ENCODE measurements at places on chromosomes 12 and 14.
A peak's percentile ranks its signal among the peaks of the same experiment; 100 is the strongest.

- no peak for DNase-seq
These were observed 1.2 kb upstream of the CLEC2B start for GRCh38 chr12:9870286-9870866.

DNA sequence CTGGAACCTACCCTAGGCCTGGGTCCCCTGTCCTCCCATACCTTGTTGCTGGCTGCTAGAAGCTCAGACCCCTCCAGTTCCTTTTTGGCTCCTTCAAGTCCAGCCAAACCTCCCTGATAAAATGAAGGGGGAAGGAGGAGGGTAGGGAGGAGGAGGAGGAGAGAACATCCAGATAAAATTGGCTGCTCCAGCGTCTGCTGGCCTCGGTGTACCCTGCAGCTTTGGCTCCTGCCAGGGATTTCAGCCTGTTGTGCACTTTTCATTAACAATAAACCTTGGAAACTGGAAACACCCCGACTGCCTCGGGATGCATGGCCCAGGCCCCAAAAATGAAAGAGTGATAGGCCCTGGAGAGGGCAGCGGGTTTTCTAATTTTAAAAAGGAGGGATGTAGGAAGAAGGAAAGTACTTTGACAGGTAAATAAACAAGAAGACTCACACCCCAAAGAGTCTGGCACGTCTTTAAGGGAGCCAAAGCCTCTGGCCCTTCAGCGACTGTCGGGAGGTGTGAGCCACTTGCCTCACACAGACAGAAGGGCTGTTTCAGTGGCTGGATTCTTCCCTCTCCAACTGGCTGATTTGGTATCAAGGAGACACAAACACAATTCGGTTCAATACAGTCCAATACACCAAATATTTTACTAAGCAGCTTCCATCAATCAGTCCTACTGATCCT, 49.8 kb downstream of the NUAK1 start:
- DNase-seq = no peak

- DNase-seq = no peak
These were observed 1918.5 kb upstream of the FLRT2 start for GRCh38 chr14:83611491-83611890.

DNA sequence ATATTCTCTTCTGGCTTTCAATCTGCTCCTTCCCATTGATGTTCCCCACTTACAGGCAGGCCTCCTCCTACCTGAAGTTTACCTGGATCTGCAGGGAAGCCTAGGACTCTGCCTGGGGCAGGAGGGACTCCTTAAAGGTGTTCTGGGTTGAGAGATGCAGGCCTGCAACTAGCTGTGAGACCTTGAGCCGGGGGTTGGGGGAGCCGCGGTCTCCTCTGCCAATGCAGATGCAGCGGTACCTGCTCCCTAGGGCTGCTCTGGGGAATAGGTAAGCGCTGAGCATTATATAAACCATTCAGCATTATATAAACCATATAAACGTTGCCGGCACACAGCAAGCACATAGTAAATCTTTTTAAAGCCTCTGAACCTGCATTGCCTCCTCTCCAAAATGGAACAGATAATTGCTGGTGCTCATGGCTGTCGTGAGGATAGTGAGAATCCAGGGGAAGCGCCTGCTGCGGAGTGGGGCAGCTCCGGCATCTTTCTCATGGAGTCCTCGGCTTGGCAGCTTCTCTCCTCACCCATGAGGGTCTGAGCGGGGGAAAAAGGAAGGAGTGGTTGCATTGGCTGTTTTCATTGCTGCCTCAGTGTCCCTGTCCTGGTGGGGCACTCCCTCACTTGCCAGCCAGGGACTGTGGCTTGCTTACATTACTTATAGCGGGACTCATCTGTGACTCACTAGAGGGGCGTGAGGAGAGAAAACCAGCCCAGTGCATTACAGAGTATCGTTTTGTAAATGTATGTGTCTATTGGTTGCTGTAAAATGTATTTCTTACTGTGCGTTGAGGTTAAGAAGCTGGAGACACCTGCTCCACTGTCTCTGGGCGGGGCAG, 12.5 kb upstream of the KRT80 start:
- no peak for DNase-seq

- DNase-seq = peak; percentile 49
These were observed 1.3 kb downstream of the A2ML1 start for GRCh38 chr12:8823565-8824300.

DNA sequence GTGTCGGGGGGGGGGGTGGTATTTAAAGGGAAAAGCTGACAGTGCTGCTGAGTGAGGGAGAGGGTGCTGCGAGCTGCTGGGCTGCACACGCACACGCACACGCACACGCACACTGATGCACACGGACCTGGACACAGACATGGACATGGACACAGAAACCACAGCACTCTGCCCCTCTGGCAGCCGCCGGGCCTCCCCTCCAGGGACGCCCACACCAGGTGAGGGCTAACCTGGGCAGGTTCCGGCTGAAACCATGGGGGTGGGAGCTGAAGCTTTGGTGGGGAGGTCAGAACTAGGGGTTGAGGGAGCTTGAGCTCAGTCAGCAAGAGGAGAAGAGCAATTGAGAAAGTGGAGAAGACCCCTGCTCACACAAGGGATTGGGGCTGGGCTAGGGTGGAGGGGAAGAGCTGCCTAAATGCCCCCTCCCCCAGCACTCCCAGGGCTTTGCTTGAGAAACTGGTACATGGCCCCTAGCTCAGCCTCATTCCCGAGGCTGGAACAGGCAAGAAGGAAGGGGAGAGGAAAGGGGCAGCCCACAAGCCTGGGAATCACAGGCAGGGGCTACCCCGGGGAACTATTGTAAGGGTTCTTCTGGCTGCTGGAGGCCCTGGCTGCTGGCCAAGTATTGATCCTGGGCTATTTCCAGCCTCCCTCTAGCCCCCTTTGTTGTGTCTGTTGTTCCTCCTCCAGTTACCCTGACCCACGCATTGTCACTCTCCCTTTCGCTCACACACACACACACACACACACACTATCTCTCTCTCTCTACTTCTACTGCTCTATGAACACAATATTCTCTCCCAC, at the start of gene REM2:
Gene REM2 (plus strand): TSS at position 50 of the 804 bp plus-strand sequence. CDS start 66 bp downstream, at position 116.
- DNase-seq = no peak

DNA sequence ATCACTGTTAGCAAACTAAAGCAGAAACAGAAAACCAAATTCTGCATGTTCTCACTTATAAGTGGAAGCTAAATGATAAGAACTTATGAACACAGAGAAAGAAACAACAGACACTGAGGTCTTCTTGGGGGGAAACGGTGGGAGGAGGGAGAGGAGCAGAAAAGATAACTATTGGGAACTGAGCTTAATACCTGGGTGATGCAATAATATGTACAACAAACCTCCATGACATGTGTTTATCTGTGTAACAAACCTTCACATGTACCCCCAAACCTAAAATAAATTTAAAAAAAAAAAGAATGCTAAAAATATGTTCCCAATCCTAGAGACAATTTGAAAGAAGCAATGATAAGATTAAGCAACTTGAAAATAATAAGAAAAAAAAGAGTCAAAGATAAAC, 89.5 kb downstream of the SOX5 start:
- DNase-seq = no peak

GRCh38 chr12:60977966-60978365, 1282.2 kb upstream of the USP15 start:
- DNase-seq = no peak

GRCh38 chr12:69278814-69279782, 39.7 kb downstream of the CPSF6 start:
- DNase-seq = no peak

DNA sequence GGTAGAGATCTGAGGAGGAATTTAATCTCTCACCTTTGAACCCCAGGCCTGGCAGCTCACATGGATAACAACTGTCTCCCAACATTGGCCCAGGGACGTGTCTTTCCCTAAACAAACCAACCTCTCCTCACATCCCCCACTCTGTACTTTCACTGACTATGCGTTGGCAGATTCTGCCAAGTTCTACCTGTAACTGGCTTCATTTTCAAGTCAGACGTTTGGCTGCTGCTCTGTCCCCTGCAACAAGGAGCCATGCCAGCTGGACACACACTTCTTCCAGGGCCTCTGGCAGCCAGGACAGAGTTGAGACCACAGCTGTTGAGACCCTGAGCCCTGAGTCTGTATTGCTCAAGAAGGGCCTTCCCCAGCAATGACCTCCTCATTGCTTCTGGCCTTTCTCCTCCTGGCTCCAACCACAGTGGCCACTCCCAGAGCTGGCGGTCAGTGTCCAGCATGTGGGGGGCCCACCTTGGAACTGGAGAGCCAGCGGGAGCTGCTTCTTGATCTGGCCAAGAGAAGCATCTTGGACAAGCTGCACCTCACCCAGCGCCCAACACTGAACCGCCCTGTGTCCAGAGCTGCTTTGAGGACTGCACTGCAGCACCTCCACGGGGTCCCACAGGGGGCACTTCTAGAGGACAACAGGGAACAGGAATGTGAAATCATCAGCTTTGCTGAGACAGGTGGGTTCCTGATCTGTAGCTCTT, at the start of gene INHBC:
Gene INHBC (plus strand): TSS at position 268 of the 707 bp plus-strand sequence. CDS start 103 bp downstream, at position 371.
- DNase-seq = no peak

- no peak for DNase-seq
These were observed 17.4 kb downstream of the FZD10 start for GRCh38 chr12:130179621-130180020.

DNA sequence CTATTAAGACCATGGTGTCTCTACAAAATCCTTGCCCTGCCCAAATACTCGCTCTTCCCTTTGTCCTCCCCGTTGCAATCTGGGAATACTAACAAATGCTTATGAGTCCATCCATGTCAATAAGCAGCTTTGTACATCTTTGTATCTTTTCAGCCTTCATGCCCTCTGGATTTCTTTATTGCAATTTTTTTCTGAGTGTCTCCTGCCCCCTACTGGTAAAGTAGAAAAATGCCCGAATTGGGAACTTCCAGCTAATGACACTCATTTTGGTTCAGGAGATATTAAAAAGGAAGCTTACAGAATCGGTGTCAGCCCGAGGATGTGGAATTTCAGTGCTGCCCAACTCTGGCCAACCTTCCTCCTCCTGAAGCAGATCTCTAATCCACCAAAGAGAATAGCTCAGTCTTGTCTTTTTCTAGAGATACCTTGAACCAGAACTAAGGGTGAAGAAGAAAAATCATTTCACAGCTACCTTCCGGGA, 46.0 kb downstream of the SH2B3 start:
- no peak for DNase-seq

GRCh38 chr12:15044471-15044870, 71.6 kb downstream of the PDE6H start:
- DNase-seq = peak; percentile 93

DNA sequence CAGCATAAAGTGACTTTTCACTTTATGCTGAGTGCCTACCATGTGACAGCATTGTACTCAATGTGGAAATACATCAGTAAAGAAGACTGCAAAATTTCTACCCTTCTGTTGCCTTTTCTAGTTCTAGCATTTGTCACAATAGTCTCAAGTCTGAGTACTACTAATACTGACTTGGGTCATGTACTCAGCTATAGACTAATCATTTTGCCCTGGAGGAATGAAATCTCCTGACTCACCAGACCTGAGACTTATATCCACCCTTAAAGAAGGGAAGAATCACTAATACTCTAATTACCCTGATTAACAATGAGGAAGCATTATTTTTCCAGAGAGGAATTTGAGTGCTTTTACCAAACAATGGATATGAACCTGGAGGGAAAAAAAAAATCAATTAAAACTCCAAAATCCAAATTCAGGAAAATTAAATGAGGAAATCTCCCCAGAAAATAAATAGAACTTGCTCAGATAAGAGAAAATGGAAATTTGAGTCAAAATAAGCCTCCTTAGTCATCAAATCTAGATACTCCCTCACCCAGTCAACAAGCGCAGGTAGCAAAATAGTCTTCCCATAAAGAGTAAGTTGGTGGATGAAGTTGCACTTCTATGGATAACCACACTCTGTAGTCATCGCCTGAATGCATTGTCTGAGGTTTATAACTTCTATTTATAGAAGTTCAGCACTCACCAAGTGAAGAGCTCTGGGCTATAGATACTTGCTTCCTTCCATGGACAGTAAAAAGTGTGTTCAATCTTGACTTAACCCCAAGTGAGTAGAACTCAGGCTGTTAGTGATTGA, 386.6 kb downstream of the SYT1 start:
- DNase-seq = no peak

DNA sequence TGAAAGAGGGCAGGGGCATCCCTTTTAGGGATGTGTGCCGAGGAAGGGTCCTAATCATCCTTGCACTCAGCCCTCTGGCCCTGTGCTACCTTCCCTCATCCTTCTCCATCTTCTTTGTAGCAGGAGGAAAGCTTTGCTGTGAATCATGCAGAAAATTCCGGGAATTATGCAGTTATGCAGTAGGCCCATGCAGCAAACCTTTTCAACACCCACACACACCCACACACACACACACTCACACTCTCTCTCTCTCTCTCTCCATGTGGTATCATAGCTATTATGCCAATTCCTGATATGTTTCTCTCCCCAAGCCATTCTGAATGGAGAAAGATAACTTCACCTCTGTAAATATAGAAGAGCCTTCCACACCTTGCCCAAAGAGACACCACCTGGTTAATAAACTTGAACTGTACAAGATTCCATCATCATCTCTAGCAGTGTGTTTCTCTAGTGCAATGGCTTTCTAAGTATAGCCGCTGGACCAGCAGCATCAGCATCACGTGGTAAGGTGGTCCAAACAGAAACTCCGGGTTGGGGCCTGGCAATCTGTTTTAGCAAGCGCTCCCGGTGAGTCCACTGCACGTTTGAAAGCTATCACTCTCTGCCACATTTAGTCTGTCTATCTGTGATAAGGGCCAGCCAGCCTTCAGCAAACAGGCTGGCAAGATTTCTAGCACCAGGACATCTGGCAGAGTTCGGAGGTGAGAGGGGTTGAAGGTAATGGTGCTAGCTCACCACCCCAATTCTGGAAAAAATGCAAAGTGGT, 57.6 kb downstream of the MDM2 start:
- no peak for DNase-seq

GRCh38 chr12:88419794-88420193, 160.5 kb downstream of the KITLG start:
- no peak for DNase-seq

GRCh38 chr12:132771126-132771838, 9.7 kb upstream of the ANKLE2 start:
- no peak for DNase-seq

DNA sequence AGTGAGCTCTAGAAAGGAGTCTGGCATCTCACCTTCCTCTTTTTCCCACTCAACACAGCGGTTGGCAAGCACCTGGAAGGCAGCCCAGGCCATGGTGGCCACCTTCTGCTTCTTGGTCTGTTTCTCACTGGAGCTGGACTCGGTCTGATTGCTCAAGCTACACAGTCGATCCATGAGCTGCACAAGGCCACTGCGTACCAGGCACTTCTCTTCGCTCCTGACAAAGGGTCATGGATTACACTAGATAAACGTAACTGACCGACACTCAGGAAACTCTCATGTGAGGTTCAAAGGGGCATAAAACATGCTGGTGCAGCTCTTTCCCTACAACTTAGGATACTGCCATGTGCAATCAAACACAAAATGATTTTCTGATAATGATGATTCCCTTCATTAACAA, 113.7 kb downstream of the TRAFD1 start:
- no peak for DNase-seq

- peak; percentile 76 for DNase-seq
These were observed 83.1 kb downstream of the ANO6 start for GRCh38 chr12:45298721-45299692.

- DNase-seq = no peak
These were observed 54.1 kb downstream of the CEP83 start for GRCh38 chr12:94405413-94406116.

- DNase-seq = peak; percentile 74
These were observed 13.1 kb downstream of the CRY1 start for GRCh38 chr12:107080299-107080698.
